ENCODE measurements at places on chromosomes 1 and 21.

- no peak for DNase-seq
Observed at GRCh38 chr1:205514211-205515142, 10.0 kb downstream of the CDK18 start.

DNA sequence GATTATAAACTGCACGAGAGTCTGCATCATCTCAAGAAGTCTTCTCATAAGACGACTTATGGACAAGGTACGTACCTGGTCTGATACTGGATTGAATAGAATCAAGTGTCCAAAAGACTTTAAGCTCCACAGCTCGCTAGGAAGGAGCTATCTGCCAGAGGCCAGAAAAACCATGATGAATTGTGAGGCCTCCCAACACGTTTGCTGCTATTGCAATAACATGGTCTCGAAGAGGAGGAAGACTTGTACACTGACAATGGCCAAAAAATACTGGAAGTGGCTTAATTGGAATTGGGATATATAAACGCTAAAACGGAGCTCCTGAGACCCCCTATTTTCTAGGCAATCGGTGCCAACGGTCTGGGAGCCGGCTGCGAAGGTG, 534 bp downstream of the DNAJC28 start:
- DNase-seq, result peak; percentile 43

- no peak for DNase-seq
Observed at GRCh38 chr1:240586006-240586405, 25.9 kb downstream of the GREM2 start.

DNA sequence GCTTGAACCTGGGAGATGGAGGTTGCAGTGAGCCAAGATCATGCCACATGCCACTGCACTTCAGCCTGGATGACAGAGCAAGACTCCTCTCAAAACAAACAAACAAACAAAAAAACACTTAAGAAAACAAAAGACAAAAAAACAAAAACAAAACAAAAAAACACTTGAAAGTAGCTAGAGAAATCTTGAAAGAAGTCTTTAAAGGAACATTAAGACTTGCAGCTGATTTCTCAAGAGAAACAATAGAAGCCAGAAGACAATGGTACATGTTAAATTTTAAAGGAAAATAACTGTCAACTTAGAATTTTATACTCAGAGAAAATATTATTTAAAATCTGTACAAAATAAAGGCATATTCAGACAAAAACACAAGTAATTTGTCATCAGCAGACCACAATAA, 71.3 kb downstream of the HLX start:
- peak; percentile 20 for DNase-seq

- no peak for DNase-seq
Observed at GRCh38 chr1:246946366-246946765, 14.6 kb upstream of the AHCTF1 start.

DNA sequence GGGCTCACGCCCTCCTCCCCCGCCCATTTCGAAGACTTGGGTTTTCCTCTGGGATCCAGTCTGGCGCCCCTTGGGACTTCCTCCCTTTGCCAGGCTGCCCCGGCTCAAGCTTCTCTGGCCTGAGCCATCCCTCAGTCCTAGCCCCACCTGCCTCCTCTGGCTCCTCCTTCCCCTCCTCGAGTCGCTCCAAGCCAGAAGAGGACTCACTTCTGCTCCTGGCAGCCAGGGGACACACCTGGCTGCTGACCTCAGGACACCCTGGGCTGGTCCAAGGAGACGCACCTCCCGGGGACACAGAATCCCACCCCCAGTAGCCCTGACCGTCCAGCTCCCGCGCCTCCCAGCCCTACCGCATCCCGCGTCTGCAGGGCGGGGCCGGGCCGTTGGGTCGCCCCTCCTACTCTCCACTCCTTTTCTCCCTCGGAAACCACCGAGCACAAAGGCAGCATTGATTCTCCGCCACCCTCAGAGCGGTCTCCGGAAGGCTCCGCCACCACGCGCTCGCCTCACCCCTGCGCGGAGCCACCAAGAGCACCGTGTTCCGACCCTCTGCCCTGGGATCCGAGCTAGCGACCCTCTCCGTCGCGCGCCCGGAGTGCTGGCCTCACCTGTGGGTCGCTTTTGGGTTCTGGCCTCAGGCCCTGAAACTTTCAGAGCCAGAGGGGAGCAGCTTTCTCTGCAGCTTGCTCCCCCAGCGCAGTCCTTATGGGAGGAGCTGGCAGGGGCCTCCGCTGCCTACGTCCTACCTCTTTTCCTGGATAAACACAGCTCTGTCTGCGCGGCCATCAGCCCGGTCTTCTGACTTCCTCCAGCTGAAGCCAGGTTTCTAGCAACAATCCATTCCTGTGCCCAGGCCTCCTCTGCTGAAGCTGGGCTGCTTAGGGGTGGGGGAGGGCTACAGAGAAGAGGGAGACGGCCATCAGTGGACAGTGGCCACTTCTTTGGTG, at the start of gene C2CD4D:
TSS of gene C2CD4D (minus strand) at position 364 of the 947 bp plus-strand sequence. CDS start 831 bp downstream, outside the sequence.
- peak; percentile 99 for DNase-seq

GRCh38 chr1:245493029-245493428, 338.2 kb downstream of the KIF26B start:
- DNase-seq, result peak; percentile 43

DNA sequence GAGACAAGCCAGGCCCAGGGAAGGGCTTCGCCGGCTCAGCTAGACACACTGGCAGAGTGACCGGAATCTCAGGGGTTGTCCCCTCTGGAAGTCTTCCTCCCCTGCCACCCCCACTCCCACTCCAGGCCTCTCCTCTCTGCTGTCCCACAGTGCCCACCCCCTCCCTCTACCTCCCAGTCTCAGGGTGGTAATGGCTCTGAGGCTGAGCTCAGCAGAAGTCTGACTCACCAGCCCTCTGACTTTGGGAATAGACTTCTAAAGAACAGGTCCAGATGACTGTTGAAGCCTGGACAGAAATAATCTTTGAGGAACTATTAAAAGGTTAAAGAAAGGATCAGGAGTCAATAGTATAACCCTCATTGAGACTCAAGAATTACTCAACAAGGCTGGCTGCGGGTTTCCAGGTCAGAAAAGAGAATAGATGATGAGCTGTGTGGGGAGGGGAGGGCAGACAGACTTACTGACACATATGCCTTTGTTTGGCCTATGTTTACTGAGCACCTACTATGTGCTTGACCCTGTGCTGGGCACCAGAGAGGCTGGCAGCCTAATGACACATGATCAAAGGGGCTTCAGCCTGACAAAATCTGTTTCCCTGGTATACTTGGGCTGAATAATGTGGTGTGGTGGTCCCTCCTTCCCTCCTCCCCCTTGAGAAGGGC, 8.2 kb downstream of the HCRTR1 start:
- no peak for DNase-seq

DNA sequence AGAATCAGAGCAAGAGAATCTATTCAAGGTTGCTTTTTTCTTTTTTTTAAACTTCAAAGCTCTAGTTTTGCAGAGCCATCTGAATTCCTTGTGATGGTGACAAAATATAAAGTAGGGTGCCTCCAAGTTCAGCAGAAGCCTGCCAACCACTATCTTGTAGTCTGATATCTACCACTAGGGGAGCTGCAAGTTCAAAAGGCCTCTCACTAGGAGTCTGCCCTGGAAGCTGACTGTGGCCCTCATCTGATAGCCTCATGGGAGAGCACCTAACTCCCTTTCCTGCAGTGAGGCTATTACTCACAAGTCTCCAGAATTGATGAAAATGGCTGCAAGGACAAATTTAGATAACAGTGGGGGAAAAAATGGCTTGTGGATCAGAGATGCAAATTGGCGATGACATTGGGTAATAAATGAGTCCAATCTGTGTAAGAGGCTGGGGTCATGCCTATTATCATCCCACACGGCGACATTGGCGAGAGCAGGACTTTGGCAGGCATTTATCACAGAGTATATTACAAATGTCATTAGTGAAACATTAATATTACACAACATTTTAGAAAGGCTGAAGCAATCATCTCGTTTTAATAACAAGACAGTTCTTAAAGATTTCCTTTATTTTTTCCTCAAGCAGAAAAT, 10.7 kb upstream of the ZP4 start:
- peak; percentile 74 for DNase-seq

GRCh38 chr1:242243472-242243871, 244.6 kb upstream of the MAP1LC3C start:
- DNase-seq, result no peak

DNA sequence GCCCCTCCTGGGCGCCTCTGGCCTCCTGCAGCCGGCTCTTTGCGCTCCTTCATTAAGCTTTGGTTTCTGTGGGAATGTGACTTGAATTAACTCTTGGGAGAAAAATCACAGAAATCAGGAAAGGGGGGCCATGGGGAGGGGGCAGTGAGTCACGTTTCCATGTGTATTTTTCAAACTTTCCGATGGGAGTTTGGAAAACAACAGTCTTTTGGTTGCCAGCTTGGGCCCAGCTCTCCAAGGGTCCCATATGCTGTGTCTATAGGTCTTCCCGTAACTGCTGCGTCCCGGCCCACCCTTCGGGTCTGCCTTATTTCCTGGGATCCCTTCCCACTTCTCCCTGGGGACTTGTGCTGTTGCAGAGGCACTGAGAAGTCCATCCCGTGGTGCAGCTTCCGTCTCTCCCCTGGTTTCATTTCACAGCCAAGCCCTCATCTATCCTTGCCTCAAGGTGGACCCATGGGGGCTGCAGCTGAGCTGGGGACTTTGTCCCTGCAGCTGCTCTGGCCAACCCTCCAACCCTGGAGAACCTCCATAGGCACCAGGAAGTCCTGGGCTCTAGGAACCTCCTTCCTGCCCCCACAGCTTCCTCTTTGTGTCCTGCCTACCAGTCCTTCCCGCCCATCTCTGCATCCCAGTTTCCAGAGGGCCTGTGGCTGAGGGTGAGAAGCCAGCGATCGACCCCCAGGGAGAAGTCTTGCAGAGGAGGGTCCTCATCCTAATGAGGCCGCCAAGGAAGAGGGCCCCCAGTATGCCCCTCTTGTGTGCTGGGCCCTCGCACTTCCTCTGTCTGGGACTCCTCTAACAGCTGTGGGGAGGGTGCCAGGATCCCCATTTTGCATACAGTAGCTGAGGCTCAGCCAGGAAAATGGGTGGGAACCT, 11.6 kb upstream of the LMNA start:
- DNase-seq, result no peak

GRCh38 chr1:30489737-30490389, 233.5 kb downstream of the MATN1 start:
- no peak for DNase-seq

- peak; percentile 40 for DNase-seq
Observed at GRCh38 chr21:18249672-18250071, 5.0 kb downstream of the CHODL start.

- peak; percentile 74 for DNase-seq
Observed at GRCh38 chr1:204826970-204827369, 43.7 kb upstream of the NFASC start.

DNA sequence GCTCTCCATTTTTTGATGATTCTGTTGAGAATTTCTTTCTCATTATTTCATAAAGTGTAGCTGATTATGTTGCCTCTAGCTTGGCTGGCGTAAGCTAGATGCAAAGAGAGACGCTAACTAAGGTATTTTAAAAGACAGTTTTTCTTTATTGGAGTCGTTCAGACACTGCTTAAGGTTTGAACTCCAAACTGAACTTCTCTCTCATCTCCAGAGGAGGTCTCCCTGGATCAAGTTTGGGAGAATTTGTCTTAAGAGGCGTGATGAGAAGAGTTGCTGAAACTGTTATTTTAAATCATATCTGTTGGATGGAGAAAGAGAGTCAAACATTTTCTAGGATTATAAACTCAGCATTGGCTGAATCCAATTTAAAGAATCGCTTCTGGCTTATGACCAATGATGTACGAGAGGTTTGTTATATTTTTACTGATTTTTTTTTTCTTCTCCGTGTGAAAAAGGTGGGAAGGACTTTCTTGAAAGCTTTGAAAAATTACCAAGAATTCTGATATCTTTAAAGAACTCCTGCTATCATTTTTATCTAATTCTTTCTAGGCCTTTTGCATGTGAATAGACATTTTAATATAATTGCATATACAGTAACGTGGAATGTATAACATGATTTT, 34.0 kb downstream of the MAP3K7CL start:
- peak; percentile 77 for DNase-seq

DNA sequence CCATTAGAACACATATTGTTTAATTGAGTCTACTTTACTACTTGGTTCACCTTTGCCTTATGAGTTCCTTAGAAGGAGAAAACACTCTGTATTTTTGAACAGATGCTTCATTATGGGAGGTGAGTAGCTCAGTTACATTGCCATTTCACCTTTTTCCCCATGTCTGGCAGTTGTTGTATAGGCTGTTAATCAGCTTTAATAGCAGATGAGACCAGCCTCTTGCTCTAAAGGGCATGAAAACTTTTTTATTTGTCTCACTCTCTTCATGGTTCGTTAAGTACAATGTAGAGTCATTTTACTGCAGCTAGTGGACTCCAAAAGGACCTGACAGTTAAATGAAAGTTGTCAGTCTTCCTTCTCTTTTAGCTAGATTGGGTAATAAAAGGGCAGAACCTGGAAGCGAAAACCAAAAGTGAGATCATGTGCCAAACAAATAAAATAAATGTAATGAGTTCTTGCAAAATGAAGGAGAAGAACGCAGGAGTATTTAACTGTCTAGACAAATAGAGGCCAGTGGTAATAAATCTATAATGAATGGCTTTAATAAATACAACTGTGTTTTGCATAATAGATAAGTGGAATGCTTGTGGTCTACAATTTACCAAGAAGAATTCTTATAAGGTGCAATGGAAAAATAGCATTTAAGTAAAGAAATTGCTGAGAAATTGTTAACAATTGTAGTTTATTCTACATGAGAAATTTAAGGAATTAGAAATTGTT, 180.0 kb upstream of the NEGR1 start:
- no peak for DNase-seq

DNA sequence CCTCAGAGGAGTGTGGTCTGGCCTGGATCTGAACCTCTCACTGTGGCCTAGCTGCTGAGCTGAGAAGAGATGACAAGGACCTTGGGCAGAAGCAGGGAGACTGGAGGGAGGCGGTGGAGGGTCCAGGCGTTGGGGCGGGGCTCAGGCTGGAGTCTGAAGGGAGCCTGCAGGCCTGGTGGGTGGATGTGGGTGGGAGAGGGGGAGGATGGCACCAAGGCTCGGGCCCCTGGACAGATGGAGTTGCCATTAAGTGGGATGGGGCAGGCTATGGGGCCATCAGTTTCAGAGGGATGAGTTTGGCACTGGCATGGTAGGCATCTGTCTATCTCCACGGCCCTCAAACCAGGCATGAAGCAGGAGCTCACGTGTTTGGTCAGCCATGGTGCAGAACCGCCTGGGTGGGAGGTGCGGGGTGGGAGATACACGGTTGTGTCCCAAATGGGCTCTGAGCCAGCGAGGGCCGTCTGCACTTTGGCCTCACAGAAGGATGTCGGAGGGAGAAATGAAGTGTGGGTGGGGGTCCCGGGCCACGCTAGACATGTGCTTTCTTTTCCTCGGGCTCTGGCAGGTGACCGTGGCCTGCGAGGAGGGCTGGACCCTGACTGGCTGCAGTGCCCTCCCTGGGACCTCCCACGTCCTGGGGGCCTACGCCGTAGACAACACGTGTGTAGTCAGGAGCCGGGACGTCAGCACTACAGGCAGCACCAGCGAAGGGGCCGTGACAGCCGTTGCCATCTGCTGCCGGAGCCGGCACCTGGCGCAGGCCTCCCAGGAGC, 23.6 kb downstream of the PCSK9 start:
- DNase-seq, result no peak

- no peak for DNase-seq
Observed at GRCh38 chr1:225824533-225824941, 14.6 kb downstream of the EPHX1 start.

- no peak for DNase-seq
Observed at GRCh38 chr1:185368313-185368855, 51.3 kb upstream of the IVNS1ABP start.
